Astrocyte (in vitro differentiated cells and primary cell): ENCODE measurements at places on chromosomes 4 and X.
A peak's percentile ranks its signal among the peaks of the same experiment; 100 is the strongest.

DNA sequence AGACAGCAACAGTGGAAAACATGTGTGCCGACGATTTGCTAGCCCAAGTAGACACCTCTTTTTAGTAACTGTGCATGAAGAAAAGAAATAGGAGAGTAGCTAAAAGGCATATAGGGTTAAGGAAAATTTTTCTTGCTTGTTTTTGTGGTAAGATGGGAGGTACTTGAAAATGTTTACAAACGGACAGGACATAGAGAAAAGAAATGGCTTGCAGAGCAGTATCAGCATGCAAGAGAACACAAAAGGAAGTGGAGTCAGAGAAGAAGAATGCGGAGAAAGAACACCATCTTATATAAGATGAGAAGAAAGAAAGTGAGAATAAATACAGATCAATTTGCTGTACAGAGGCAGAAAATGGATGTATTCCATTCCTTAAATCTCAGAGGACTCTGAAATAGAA, 263.7 kb upstream of the ETNPPL start:
- peak; percentile 39 for DNase-seq

DNA sequence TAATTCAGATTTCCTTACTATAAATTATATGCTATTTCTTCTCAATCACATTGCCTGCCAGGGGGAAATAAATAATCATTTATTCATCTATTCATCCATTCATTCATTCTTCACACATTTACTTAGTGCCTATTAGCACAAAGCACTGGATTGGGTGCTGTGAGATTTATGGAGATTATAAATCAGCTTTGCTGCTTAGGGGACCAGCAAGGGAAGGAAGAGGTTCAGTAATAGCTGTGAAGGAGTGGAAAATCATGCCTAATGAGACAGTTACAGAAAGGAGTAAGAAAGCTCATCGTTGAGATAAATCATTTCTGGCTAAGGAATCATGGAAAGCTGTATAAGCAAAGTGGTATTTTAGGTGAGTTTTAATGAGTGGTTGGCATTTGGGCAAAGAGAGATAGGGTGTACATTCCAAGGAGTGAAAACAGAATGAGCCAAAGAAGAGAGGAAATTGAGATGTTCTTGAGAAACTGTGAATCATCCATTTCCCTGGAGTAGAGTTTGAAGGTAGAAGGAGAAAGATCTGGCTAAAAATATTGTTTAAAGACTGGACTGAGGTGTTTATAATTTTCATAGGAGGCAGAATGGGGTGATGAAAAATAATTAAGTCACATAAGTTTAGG, 9.6 kb downstream of the ARSJ start:
- peak; percentile 30 for DNase-seq

DNA sequence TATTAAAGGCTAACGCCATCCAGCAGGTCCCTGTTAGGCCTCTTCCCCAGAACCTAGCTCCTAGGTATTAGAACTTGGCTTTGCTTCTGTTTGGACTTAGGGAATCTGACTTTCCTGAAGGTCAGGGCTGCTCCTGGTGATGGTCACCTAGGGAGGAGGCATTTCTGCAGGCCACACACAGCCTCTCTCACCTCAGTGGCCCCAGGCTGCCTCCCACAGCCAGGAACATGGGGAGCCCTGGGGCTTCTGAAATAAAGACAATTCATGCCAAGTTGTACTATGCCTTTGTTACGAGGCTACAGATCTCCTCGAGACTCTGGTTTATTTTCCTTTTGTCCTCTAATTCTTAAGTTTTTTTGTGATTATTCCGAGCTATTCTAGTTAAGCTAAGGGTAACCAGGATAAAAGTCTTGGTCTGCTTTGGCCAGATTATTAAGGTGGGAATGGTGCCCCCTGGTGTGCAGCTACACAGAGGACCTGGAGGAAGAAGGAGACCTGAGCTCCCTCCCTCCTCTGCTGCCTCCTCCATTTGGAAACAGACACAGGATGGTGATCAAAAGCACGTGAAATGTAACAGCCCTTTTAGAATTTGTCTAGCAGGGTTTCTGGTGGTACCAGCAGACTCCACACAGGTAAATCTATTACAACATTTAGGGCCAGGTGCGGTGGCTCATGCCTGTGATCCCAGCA, 131.0 kb downstream of the DCLK2 start:
- DNase-seq: peak; percentile 43

GRCh38 chrX:4373791-4374190, 660.3 kb upstream of the PRKX start:
- DNase-seq: no peak

- DNase-seq: no peak
These were observed 16.5 kb upstream of the MXRA5 start for GRCh38 chrX:3362956-3363355.
